ENCODE measurements at places on chromosomes 2 and 18.

- no peak for ATAC-seq
Measured at GRCh38 chr2:118050386-118050785, 36.5 kb upstream of the CCDC93 start.

GRCh38 chr2:151730262-151730975 lies 3.9 kb downstream of the NEB start:
- peak; percentile 79 for ATAC-seq

- no peak for ATAC-seq
Measured at GRCh38 chr2:127439343-127439742, 21.1 kb downstream of the PROC start.

DNA sequence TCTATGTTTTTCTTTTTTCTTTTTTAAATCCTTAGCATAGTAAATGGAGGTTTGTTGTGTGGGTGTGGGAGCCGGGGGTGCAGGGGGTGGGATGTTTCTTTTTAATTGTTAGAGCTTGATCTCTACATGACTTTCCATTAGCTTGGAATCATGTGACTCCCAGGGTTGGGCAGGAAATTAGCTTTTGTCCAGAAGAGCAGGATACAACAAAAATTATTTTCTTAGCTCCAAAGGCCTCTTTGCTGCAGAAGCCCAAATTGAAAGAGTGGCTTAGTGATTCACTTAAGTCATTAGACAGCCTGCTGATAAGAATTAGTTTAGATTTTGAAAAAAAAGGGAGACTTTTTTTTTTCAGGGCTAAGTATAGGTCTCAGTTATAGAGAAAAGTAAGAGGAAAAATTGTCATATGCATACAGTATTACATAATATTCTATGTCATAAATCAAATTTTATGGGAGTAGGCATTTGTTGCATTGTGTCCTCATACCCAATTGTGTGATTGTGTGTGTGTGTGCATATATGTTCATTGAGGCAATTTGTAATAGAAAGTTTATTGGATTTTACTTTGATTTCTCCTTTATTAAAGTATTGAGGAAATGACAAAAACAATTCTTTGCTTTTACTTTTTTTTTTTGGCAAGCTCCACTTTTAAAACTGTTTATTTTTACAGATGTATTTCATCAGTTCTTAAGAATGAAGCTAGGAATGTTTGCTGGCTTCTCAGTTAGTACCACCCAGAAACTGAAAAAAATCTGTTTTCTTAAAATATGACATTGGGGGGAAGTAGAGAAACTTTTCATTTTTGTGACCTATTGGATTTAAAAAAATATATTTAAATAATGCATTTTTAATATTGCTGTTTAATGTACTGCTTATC lies 47.4 kb downstream of the TSPYL6 start:
- ATAC-seq: no peak

- ATAC-seq: no peak
Measured at GRCh38 chr2:75336451-75336850, 137.1 kb upstream of the TACR1 start.

GRCh38 chr2:113227290-113227689 lies 51.4 kb downstream of the PAX8 start:
- no peak for ATAC-seq

GRCh38 chr2:64403426-64403825 lies 50.5 kb upstream of the LGALSL start:
- ATAC-seq: no peak

DNA sequence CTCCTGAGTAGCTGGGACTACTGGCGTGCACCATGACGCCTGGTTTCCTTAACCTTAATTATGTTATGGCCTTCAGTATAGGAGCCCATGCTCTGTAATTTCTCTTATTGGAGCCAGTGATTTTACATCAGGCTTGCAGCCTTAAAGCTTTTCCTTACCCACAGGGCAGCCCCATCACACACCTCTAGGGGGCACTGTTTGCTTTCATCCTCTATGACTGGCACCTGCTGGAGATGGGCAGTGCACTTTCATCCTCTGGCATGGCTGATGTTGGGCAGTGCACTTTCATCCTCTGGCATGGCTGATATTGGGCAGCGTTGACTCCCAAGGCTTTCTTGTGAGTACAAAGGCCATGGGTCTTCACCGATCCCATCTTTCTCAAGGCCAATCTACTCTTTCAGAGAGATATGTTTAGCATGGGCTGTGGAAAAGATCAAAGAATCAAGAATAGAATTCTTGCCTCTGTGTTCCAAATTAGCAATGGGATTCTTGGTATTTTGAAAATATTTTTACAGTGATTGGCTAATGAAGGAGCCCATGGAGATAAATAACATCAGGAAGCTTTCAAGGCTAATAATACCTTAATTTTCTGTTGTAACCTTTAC lies 80.7 kb upstream of the MEX3C start:
- ATAC-seq: no peak

DNA sequence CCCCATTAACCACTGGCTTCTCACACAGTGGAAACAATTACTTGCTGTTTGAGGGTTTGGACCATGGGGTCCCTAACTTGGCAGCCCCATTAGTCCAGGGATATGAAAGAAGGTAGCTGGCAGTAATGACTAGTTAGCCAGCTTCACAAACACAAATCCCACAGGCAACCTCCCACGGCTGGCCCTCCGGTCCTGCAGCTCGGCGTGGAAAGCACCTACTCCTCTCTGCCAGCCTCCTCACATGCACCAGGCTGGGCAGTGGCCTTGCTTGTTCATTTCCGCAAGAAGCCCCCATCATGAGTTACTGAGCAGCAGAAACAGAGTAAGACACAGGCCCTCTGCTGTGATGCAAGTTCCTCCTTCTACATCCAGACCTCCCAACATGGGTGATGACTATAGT lies 13.7 kb downstream of the C1QL2 start:
- no peak for ATAC-seq

GRCh38 chr2:75632091-75632701 lies 14.4 kb upstream of the MRPL19 start:
- no peak for ATAC-seq

- no peak for ATAC-seq
Measured at GRCh38 chr2:67341336-67341735, 55.8 kb upstream of the ETAA1 start.

- ATAC-seq: peak; percentile 38
Measured at GRCh38 chr2:191678437-191679100, 633 bp downstream of the NABP1 start.

- ATAC-seq: no peak
Measured at GRCh38 chr18:49846718-49847470, 33.6 kb upstream of the ACAA2 start.

- no peak for ATAC-seq
Measured at GRCh38 chr2:8253781-8254180, 428.1 kb upstream of the ID2 start.

DNA sequence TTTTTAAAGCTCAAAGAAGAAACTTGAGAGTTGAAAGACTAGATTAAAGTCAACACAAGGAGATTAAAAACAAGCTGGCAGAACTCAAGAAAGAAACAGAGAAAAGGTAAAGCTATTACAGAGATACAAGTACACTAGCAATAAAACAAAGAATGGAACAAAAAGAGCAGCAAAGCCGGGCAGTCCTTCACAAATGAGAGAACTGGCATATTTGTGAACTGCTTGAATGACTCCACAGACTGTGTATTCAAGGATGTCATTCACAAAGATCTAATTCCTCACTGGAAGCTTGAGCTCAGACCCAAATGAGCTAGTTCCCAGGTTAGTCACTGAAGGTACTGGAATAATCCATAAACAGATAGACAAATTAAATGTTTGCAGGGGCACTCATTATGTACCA lies 318.0 kb downstream of the MYCN start:
- ATAC-seq: no peak

DNA sequence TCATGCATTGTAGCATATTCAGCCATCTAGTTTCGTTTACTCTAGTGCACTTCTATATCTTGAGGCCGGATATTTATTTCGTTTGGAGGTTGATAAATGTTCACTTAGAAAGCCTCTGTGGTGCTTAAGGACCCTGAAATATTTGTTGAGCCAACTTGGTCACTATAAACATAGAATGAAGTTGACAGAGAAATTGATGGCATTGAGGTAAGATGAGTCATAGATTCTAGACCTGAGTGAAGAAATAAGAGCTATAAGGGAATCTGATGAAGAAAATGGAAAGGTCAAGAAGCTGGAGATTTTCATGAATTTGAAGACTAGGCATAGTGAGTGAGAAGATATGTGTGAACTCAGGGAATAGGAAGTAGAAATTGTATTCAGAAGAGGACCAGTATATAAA lies 35.9 kb downstream of the EPC2 start:
- no peak for ATAC-seq

- no peak for ATAC-seq
Measured at GRCh38 chr2:70201225-70201768, 10.5 kb upstream of the C2orf42 start.

GRCh38 chr2:214103276-214104001 lies 307.4 kb upstream of the VWC2L start:
- no peak for ATAC-seq

- peak; percentile 8 for ATAC-seq
Measured at GRCh38 chr18:7393080-7393479, 162.2 kb downstream of the LRRC30 start.

DNA sequence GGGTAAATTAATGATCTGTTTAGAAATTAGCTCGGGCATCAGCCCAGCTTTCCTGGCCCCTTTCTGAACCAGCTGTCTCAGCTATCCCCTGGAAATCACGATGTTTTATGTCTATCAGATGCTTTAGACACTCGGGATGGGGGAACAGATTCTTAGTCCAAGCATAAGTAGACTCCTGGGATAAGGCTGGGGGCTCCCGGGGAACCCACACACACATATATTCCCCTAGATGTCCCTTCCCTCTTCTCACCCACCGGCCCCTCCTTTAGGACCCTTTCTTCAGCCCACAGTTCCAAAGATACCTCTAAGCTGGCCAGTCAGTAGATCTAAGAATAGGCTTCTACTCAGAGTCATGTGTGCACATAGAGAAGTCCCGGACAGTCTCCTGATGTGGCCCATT lies 151.5 kb upstream of the COPS8 start:
- no peak for ATAC-seq
